Pulmonary artery endothelial cell (primary cell): ENCODE measurements at places on chromosomes 11 and 22. TPM values are rescaled to one million over a fixed set of nuclear protein-coding genes. Genes with fewer than 3 reads are reported as not detected.

DNA sequence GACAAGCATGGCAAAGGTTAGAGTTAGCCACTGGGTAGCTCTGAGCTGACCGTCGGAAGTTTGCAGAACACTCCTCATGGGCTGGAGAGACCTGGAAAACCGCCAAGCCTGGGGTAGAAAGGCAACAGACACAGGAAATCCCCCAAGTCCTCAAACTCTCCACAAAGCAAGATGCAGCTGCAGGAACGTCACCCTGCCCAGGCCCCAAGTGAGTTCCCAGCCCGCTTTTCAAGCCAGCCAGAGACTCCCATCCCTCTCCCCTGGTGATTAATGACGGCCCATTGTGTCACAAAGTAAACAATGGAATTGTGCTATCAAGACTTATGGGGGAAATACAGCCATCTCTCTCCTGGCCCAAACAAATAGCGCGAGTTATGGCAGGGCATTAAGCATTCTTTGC is 633.0 kb downstream of the TBC1D22A start:
- DNase-seq: no peak

DNA sequence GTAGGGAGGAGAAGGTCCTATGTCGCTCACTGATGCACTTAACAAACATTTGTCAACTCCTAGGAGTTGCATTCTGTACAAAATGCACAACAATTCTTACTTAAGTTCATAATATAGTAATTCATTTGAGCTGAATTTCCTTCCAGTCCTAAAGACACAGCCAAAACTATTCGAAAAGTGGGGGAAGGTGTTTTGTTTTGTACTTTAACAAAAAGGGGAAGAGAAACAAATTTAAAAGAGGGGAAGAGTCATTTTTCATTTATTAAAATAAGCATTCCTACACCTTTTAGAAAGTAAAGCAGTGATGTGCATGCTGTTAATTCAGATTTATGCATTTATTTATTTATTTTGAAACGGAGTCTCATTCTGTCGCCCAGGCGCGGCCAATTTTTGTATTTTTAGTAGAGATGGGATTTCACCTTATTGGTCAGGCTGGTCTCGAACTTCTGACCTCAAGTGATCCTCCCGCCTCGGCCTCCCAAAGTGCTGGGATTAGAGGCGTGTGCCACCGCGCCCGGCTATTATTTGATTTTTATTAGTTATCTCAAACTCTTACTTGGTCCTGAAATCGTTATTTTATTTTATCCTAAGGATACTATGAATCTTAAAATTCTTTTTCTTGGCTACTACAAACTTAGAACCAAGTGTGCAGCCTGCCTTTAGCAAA is 1.1 kb upstream of the FANCF start:
- DNase-seq: no peak

The SMCO4 gene
- 9.0 and 10.1 TPM in 2 replicates for total RNA-seq

- DNase-seq: no peak
Measured at GRCh38 chr11:15027956-15028355, 45.4 kb upstream of the CALCB start.

DNA sequence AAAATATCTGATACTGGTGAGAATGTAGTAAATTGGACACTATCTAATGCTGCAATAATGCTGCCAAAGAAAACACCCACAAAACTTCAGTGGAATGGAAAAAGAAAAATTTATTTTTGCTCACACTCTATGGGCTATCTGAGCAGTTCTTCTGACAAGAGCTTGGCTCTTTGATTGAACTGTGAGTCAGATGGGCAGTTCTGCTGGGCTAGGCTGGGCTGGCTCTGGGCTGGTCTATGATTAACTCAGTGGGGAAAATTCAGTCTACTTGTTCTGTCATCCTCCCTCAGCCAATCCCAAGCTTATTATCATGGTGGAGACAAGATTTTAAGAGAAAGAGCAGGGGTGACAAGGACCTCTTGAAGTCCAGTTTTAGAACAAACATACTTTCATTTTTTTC is 1404.8 kb downstream of the LRRC4C start:
- no peak for DNase-seq

- DNase-seq: no peak
Measured at GRCh38 chr11:81246941-81247340, 1486.7 kb downstream of the FAM181B start.

The ARHGAP42 gene
- 0.46 and 1.0 TPM in 2 replicates for total RNA-seq

GRCh38 chr11:57662893-57663292 is 5.0 kb upstream of the ZDHHC5 start:
- no peak for DNase-seq

- DNase-seq: peak; percentile 99
Measured at GRCh38 chr11:86459682-86460460, 85.2 kb downstream of the CCDC81 start.

- DNase-seq: no peak
Measured at GRCh38 chr11:37449146-37449545, 851.1 kb upstream of the RAG2 start.

GRCh38 chr11:90426442-90426841 is 203.6 kb upstream of the CHORDC1 start:
- DNase-seq: no peak

DNA sequence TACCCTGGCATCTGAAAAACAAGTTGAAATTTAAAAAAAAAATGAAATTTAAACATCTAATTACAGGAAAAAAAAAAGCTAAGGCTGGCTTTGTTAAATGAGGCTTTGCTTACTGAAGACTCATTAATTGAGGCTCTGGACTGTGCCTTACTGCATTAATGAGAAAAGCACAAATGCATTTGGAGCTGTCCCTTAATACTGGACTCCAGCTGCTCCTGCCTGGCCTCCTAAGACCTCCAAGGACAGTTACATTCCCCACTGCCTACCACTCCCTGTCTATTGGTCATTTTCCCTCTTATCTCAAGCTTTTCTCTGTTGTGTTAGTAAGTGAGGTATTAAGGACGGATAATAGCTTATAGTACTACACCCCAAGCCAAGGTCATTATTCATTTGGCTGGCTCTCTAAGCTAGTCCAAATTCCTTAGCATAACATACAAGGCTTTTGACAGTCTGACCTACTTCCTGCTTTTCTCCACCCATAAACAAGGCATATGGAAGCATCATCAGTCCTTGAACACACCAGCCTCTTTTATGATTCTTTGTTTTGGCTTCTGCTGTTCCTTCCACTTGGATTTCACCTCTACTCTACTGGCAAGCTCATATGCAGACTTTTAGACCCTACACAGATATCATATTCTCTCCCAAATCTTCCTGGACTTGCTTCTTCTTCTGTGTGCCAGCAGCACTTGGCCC is 62.5 kb downstream of the USP35 start:
- no peak for DNase-seq

DNA sequence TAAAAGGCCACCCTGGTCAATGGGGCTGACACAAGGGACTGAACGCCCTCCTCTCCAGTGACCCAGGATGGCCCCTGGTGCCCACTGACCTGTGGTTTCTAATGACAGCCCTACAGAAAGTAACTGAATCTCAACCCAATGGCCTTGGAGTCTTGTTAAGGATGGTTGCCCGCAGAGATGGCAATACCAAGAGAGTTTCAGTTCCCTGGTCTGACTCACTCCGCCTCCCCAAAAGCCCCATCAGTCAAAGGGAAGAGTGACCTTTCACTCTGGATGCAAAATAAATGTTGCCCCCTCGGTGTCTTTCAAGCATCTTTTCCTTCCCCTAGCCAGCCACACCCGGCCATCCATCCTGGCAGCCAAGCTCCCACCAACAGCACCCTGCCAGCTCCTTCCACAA is 57.7 kb upstream of the ISX start:
- DNase-seq: no peak

DNA sequence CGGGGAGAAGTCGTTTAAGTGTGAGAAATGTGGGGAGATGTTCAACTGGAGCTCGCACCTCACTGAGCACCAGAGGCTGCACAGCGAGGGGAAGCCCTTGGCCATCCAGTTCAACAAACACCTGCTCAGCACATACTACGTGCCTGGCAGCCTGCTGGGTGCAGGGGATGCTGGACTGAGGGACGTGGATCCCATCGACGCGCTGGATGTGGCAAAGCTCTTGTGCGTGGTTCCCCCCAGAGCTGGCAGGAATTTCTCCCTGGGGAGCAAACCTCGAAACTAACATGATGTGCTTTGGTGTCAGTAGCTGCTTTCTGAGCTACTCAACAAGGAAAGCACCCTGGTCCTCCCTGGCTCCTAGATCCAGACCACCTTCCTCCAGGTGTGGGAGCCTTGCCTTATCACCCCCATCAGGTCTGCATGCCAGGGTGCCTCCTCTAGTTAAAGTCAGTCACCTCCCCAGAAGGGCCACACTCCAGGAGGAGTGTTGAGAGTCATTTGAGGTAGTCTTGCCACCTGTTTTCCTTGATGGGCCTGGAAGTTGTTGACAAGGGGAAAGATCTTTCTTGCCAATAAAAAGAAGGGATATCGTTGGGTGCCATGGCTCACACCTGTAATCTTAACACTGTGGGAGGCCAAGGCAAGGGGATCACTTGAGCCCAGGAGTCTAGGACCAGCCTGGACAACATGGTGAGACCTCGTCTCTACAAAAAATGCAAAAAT is 12.9 kb downstream of the ZNF74 start:
- no peak for DNase-seq

The OR5A1 gene
- not detected in 2 replicates for total RNA-seq

GRCh38 chr11:28566339-28567089 is 458.3 kb downstream of the METTL15 start:
- DNase-seq: peak; percentile 63

DNA sequence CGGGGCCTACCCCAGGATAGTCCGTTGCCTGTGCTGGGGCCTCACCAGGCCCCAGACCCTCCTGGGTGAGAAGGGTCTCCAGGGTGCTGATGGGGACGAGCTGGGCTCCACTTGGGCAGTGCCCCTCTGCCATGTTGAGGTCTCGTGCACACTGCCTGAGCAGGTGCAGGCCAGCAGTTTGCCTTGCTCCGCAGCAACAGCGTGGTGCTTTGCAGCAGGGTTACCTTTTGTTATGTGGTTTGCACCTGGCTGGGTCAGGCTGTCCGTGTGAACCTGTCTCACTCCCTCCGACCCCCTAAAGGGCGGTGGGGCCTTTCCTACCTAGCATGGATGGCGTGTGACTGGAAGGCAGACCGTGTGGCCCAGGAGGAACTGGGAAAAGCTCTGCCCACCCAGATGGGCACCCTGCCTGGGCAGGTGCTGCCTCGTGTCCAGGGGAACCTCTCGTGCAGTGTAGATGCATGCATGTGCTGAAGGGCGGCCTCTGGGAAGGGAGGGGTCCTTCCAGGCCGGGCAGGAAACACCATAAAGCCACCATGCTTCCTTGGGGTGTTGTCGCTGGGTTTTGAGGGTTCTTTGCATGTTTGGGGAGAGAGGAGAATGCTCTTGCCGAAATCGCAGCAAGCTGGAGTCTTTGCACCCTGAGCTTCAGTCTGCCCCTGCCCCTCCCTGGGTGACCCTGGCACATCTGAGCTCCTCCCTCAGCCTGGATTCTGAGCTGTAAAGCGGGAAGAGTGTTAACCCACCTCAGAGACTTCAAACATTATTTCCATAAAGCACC is 75.4 kb upstream of the PPARA start:
- DNase-seq: no peak

DNA sequence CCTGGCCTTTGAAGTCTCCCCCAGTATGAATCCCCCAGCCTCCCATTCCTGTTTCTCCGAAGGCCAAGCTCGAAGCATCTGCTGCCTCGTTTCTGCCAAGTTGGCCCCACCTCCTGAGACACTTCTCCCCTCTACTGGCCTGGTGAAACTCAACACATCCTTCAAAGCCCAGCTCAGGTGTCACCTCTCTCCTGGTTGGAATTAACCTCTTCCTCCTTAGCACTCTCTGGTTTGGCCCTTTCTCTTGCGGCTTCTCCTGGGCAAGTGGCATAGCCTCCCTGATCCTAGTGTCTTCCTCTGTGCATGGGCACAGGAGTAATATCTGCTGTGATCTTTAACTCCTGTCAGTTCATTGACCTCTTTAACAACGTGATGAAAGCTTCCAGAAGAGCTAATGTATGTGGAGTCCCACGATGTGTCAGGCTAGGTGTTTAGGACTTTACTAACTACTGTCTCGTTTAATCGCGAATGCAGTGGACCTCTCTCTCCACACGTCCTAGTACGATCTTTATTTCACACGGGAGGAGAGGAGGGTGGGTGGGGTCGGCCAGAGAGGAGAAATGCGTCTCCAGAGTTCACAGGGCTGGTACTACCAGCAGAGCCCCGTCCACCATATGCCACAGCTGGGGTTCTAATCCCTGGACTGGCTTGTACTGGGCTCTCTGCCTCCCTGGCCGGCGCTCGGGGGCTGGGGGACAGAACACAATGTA is 826 bp upstream of the PTPRJ start:
- no peak for DNase-seq

- DNase-seq: no peak
Measured at GRCh38 chr11:94593030-94593429, 25.9 kb downstream of the PIWIL4 start.

DNA sequence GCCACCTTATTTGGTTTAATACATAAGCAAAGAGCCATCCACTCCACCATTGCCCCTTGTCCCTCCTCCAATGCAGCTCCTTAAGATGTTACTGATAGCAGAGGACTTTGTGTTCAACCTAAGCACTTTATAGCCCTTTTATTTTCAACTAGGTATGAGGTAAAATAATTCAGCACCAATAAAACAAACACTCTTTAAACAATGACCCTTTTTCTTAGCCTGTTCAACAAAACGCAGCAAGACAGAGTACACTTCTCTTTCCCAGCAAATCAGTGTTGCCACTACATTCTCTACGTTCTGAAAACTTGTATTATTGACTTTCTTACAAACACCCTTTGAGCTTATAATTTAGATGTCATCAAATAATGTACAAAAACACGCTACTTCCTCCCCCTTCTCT is 104.0 kb upstream of the IGLL5 start:
- DNase-seq: no peak

The LARGE1 gene
- total RNA-seq: 2.8 and 3.9 TPM in 2 replicates

DNA sequence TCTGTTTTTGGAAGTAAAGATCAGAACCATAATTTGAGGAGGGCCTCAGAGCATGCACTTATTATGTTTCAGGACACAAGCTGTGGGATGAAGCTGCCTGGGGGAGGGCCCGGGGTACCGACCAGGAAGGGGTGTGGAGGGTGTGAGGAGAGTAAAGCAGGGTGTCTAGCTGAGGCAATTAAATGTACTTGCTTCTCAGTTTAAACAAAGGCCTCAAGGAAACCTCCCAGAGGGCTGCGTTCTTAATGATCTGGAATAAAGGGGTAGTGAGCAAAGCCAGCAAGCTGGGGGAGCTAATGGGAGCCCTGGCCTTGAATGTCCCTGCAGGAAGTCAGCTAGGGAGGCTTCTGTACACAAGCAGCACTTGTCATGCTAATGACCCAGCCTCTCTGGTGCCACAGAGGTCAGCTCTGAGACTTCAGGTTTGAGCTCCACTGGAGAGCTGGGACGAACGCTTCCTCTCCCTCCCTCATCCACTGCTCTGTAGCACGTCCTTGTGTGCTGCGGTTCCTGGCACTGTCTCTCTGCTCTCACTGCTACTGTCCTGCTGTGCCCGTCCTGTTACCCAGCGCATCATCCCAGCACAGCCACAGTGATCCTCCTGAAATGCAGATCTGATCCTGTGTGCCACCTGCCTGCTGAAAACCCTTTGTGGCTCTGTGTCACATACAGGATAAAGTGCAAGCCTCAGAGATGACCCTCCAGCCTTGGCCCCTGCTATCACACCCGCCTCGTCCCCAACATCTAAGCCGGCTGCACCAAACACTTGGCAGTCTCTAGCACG is 159.7 kb downstream of the DBX1 start:
- no peak for DNase-seq

The HTATIP2 gene
- total RNA-seq: 52.8 and 118 TPM in 2 replicates
